ENCODE measurements at places on chromosomes 6 and 20.

GRCh38 chr6:152595499-152595898 is 41.7 kb downstream of the SYNE1 start:
- no peak for DNase-seq

- DNase-seq: no peak
Observed at GRCh38 chr20:25863536-25864325, 167.1 kb upstream of the ZNF337 start.

DNA sequence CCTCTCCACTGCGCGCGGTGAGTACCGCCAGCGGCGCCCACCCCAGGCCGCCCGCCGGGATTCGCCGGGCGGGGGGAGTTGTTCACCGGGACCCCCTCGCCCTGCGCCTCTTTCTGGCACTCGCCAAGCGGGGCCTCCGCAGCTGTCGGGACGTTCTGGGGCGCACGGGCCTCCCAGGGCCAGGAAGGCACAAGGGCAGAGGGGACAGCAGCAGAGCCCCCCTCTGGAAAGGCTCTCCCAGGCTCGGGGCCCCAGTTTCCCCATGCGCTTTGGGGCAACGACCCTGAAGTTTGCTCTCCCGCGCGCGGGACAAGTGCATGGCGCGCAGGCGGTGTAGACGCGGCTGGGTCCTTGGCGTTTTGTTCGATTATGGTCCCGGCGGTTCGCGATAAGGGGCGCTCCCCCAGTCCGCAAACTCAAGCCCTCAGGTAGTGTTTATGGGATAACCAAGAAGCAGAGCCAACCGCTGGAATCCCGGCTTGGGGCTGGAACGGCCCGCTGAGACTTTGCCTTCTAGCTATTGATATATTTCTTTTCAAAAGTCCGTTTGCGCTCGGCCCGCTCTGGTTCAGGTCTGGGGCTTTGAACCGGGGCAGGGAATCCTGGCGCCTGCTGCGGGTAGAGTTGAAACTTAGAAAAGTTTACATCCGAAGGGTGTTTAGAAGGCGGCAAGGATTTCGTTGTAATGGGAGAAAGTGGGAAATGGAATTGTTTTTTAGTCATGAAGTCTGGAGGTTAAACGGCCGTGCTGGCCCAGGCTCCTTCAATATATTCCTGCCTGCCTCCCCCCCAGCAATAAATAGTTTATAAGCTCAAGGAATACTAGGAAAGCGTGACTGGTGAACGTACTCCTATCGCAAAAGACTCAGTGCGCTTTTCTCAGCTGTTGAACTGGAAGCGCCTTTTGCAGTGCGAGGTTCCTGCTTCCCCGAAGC is 595 bp downstream of the EYA2 start:
- no peak for DNase-seq

DNA sequence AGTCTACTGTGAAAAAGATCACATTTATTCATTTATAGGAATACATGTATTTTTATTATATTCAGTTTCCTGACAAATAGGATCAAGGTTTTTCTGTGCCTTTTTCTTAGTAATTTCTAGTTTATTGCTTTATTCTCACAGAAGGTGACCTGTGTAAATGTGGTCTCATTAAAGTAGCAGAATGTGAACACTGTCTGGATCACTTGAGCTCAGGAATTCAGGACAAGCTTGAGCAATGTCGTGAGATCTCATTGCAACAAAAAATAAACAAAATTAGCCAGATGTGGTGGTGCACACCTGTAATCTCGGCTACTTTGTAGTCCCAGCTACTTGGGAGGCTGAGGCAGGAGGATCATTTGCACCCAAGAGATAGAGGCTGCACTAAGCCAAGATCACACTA is 516.7 kb downstream of the CDKAL1 start:
- DNase-seq: no peak

DNA sequence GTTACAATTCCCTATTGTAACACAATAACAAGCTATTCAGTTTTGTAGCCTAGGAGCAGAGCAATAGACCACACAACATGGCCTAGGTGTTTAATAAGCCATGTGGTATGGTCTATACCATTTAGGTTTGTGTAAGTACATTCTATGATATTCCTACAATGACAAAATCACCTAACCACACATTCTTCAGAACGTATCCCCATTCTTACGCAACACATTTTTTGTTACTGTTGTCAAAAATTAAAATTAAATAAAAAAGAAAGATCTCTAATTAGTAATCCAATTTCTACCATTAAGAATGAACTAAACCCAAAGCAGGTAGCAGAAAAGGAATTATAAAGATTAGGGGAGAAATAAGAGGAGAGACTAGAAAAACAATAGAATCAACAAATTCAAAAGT is 44.0 kb downstream of the RANBP9 start:
- DNase-seq: peak; percentile 32

DNA sequence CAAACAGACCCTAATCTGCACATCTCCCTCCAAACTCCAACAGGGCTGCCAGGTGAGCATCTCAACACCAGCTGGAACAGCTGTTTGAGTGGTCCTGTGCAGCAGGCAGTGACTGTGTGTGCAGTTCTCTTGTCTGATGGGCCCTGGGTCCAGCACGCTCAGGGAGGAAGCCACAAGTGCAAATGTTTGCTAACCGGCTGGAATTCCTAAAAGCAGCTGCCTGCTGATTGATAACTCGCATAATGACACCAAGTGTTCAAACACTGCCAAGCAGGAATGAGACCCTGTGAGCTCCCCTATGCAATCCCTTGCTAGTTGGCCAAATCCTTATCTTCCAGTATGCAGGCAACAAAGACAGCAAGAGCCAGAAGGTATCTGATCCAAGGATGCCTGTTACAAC is 650.6 kb downstream of the CBLN4 start:
- DNase-seq: no peak

DNA sequence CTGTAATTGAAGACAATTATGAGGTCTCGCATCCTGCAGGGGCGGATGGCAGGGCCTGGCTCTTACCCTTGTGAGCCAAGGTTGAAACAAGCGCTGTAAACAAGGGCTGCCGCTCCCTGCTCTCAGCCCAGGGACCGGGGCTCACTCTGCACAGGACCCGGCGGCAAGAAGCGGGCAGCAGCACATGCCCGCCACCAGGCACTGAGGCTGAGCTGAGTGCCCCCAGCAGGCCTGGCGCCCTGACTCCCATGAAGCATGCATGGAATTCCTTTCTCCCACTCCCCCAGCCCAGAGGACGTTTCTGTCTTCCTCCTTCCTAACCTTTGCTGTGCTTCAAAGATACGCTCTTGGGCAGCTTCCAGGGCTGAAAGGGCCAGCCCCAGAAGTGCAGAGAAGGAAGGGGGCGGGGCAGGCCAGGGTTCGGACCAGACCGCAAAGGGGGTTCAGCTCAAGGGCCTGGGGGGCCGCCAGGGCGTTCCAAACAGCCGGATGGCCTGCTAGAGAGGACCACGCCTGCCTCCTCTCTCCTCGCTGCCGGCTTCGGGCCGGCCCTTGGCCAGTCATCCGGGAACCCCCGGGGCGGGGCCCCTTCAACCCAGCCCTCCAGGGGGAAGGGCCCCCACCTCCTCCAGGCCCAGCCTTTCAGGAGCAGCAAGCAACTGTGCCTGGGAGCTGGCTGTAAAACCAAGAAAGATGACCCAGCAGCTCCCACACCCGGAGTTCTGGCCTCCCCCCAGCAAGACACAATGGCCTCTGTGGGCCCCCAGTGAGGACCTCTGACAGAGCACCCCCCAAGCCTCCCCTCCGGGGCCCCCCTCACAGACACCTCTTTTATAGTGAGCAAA is 109.9 kb downstream of the NOL4L start:
- no peak for DNase-seq

DNA sequence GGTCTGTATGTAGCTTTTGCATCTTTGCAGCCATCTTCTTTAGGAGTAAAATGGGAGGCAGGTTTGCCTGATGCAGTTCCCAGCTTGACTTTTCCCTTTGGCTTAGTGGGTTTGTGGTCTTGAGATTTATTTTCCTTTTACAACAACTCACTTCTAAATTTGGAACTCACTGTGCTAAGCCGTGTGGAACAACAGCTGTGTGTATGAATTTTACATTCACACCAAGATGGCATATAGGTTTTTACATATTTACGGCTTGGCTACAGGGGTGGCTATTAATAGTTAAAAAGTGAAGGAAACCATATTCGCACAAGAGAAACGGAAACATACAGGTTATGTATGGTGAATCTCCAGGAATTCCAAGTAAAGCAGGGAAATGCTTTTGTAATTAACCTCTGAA is 2.5 kb downstream of the TTLL2 start:
- DNase-seq: no peak

GRCh38 chr6:41691426-41692079 is 43.9 kb downstream of the TFEB start:
- DNase-seq: no peak

DNA sequence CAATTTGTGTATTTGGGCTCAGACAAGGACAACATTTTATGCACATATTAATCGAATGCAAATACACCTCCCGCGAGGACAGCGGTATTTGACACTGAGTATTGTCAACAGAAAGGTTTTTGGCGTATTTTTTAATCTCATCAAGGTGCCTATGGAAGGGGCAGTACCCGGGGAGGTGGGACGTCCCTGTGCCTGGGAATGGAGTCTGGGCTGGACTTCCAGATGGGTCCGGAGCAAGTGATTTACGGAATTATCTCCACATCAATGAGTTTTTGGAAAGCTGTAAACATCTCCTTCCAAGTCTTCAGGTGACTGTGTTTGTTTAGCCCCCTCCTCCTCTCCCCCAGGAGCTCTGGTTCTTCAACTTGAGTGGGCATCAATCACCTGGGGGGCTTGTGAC is 39.8 kb downstream of the PRR18 start:
- no peak for DNase-seq

DNA sequence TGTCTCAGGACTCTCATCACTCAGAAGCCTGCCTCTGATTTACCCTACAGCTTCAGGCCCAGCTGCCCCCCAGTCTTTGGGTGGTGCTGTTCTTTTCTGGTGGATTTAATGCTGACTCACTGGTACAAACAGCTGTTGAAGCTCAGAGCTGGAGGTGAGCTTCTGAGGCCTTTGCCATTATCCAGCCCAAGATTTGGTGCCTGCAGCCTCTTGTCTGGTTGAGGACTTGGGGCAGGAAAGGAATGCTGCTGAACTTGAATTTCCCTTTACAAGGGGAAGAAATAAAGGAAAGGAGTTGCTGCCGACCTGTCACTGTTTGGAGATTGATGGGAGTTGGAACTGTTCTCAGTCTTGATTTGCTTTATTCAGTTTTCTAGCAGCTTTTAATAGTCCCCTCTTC is 19.8 kb downstream of the ABCF1 start:
- no peak for DNase-seq

GRCh38 chr6:113842165-113842564 is 15.0 kb upstream of the MARCKS start:
- no peak for DNase-seq

DNA sequence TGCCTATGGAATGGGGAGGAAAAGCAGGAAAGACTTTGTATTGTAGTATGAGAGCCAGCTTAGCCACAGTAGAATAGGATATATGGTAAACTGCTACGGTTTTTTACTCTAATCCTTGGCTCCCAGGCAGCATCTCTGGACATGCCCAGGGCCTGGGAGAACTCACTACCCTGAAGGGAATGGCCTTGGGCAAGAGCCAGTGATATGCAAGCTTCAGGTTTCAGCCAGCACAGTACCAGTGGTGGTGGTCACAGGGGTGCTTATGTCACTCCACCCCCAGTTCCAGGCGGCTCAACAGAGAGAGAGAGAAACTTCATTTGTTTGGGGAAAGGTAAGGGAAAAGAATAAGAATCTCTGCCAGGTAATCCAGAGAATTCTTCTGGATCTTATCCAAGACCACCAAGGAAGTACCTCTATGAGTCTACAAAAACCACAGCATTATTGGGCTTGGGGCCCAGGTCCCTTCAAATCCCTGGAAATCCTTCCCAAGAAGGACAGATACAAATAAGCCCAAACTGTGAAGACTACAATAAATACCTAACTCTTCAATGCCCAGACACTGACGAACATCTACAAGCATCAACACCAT is 121.2 kb downstream of the THBS2 start:
- DNase-seq: no peak

- DNase-seq: no peak
Observed at GRCh38 chr6:12271997-12272396, 18.2 kb upstream of the EDN1 start.

DNA sequence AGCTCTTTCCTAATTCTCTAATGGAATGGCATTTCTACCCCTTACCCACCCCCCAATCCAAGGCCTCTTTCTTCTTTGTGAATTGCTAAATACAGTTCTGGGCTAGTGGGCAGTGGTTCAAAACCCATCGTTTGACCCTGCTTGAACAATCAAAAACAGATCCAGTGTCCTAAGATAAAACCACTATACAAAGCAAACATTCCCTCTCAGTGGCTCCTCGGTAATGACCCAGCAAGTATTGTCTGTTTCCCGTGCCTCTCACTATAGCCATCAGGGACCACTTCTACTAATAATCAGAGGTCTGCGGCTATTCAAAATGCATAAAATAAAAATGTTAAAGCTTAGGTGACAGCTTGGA is 143.5 kb upstream of the AKAP12 start:
- DNase-seq: no peak
